Muscle of back (tissue), 13 donors: ENCODE measurements at places on chromosomes 4 and X.

- no peak for DNase-seq
These were observed 497.1 kb downstream of the FAT4 start for GRCh38 chr4:125811892-125812291.

DNA sequence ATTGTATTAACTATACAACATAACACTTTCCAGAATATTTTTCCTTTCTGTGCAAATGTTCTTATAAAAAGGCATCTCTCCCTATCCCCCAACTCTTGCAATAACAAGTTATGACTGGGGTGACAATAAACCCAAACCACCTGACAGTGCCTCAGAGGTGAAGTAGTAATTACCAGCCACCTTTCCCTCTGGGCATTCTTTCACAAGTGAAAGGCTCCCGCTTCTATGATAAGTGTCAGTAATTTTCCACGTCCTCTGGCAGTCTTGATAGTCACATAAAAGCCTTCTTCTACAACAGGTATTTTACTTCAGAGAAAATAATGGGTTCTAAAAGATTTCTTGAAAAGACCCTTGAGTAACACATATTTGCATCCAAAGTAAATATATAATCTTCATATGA, 82.7 kb downstream of the MANBA start:
- no peak for DNase-seq

GRCh38 chr4:79042079-79042674, 102.9 kb upstream of the PAQR3 start:
- no peak for DNase-seq

DNA sequence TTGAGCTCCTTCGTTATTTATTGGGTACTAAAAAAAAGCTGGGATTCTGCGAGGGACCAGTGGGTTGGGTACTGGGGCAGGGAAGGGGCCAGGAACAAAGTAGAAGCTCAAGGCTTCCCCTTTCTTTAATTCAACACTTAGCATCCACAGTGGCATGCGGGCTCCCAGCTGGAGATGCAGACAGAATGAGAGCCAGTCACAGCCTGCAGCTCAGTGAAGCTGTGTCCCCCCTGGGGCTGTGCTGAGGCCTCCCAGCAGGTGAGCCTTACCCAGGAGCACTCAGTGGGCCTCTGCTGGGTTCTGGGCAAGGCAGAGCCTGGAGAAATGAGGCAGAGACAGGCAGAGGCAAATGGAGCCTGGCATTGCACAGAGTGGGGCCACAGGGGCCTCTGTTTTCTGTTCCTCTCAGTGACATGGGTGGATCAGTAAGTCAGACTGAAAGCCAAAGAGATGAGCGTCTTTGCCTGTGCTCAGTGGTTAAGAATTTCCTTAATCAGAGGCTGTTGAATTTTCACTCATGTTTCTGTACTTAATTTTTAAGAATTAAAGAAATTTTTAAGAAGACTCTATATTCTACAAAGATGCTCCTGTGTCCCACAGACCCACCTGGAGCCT, 181.4 kb upstream of the RBPJ start:
- no peak for DNase-seq

DNA sequence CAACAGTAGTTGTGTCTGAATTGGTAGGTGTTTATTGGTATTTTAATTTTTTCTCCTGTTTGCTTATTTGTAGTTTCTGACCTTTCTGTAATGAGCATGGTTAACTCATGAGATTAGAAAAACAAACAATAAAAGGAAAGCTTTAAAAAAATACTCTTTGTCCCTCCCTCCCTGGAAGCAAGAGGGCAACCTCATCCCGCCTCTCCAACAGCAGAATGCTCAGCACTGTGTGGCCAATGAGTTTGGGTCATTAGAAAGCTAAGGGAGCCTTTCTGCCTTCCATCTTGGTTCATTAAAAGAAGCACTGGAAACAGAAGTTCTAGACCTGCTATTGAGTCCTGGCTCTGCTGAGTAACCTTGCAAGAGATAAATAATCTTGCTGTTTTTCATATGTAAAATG, 33.9 kb downstream of the TRPC5 start:
- no peak for DNase-seq

GRCh38 chr4:24781999-24782745, 13.2 kb upstream of the SOD3 start:
- DNase-seq = no peak

DNA sequence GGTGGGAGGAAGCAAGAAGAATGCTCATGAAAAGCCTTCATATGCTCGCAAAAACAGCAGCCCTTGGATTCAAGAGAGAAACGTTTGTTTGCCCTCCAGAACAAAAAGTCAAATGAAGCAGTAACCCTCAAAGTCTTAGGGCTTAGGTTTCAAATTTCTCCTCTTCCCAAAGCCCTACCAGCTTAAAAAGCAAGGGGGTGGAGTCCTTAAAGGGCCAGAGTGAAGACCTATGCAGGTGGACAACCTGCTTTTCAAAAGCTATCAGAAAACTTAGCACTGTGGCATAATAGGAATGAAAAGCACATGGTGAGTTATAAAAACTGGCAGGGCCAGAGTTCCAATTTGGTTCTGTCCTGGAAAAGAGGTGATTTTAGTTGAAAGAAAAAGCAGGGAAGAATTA, 253.3 kb downstream of the NAP1L3 start:
- no peak for DNase-seq

DNA sequence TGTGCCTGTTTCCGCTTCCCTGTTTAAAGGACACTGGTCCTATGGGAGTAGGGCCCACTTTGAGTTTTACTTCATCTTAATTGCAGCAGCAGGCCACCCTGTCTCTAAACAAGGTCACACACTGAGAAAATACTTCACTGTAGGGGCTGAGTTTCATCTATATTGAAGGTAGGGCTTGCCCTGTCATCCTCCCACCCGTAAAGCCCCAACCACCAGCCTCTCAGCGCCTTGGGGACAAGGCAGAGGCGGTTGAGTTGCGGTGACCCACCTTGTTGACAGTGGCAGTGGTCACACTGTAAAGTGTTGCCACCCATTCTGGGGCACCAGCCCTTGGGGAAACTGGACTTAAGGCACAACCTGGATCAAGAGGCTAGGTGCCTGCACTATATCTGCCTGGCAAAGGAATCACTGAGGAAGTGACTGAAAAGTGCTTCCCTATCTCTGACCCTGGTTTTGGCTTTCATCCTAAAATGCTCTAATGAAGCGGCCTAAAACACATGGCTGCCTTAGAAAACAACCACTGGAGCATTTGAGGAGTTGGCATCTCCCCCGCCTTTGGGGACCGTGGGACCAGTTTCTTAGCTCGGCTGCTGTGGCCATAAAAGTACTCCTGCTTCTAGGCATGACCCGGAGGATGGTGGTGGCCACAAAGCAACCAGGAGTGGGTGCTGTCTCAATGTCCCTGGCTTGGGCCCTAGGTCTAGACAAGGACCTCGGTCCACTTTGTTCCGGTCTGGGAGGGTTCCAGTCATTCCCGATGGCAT, 7.8 kb upstream of the WDR1 start:
- DNase-seq = no peak

- peak; percentile 11 for DNase-seq
These were observed 826.2 kb upstream of the TENM3 start for GRCh38 chr4:181416966-181417365.

DNA sequence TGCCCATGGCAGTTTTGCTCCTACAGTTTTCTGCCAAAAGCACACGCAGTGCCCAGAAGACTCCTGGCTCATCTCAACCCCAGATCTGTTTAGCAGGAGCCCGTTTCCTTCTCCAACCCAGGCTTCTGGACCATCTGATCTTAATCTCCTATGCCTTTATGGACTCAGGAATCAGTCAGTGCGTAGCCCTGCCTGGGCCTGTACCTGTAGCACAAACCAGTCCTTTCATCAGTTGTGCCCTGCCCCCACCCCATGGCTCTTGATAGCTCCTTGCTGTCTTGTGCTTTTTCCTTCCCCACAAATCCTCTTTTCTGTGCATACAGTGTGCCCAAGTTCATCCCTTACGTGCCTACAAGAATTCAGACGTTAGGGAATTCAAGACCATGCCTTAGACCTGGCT, 1.5 kb downstream of the ZNF718 start:
- DNase-seq = peak; percentile 2

DNA sequence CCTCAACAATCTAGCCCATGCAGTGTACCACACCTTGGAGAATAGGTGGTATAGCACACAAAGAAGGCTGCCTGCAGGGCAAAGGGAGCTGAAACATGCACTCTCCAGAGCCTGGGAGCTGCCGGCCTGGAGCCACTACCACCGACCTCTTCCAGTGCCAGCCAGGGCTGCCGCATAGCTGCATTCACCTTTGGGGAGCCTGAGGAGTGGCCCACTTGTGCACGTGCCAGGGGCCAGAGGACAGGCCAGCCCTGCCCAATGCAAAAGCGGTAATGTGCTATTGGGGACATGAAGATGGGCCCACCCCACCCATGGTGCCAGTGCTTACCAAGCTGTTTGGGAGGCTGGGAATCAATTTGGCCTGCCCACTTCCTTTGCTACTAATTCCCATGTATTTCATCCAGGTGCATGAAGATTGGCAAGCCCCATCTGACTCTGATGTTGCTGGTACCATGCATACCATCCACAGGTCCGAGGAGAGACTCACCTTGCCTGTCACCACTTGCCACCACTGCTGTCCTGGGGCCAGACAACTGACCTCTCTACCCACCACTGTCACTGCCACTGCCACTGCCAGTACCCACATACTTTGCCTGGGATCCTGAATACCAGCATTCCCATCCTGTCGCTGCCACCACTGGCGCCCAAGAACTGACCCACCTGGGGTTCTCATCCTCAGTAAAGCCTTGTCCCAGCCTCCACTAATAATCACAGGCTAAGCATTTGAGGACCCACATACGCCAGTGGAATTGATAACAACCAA, 506.9 kb downstream of the MAGEB5 start:
- DNase-seq = no peak

- no peak for DNase-seq
These were observed 73.3 kb downstream of the MTMR1 start for GRCh38 chrX:150766351-150767044.

DNA sequence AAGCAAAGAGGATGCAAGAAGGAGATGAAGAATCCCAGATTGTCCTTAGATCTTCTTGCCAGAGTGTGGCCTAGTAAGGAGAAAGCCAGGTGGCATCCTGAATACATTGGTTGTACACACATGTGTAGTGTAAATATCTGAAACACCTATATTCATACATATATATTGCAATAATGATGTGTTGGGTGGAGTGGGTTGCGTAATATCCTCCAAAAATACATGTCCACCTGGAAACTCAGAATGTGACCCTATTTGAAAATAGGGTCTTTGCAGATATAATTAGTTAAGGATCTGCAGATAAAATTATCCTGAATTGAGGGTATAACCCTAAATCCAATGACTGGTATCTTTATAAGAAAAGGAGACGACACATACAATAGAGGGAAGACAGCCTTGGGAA, 216.3 kb downstream of the NLGN4X start:
- no peak for DNase-seq

GRCh38 chr4:67141586-67141985, 403.7 kb downstream of the CENPC start:
- no peak for DNase-seq

GRCh38 chr4:57044996-57045395, 65.2 kb downstream of the IGFBP7 start:
- DNase-seq = no peak

DNA sequence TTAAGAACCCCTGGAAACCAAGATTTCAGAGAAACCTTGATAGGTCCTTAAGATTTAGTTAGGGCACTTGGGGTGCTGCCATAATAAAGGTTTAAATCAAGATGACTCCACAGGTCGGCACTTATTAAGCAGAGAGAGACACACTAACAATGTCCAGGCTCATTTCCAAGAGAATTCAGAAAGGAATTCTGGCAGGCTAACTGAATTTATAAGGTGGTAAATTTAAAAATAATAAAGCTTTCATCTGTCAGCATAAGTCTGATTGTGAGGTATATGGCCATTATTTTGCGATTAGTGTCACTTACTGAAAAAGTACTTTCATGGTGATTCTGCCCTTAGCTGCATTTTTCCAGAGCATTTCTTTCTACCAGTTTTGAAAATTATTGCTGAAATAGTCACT, 472.7 kb downstream of the ARAP2 start:
- DNase-seq = no peak

GRCh38 chr4:1470393-1470670, 64.1 kb upstream of the NKX1-1 start:
- no peak for DNase-seq

DNA sequence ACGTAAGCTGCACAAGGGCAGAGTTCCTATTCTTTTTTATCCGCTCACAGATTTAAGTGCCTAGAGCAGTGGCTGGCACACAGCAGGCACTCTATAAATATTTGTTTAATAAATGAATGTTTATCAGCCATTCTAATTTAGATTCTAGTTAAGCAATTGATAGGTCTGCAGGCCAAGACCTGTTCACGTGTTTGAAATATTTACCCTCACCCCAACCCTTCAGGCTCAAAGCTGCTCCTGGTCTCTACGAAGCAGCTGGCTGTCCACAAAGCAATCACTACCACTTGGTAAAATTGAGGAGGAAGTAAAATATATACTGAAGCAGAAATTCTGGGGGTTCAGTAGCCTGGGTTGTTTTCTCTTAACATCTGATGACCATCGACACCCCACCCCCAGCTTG, 158.1 kb downstream of the MGST2 start:
- DNase-seq = no peak

DNA sequence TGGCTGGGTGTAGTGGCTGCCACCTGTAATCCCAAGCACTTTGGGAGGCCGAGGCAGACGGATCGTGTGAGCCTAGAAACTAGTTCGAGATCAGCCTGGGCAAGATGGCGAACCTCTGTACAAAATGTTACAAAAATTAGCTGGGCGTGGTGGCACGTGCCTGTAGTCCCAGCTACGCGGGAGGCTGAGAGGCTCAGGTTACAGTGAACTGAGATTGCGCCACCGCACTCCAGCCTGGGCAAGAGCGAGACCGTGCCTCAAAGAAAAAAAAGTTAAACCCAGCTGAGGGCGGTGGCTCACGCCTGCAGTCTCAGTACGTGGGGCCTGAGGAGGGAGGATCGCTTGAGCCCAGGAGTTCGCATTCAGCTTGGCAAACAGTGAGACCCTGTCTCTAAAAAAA, 1.1 kb downstream of the TKTL1 start:
- DNase-seq = no peak

DNA sequence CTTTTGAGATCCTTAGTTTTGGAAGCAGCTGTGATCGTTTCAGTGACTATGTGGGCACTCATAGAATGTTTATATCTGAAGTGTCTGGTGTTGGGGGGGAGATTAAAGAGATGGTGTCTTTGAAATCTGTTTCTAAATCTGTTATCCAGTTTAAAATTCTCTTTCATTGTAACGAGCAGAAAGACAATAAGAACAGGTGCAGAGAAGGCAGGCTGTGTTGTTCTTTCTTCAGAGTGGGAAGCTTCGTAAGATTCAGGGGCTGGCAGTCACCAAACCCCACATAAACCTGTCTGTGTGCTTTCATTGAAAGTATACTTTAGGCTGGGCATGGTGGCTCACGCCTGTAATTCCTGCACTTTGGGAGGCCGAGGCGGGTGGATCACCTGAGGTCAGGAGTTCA, 16.3 kb upstream of the DHRSX start:
- DNase-seq = no peak

- DNase-seq = no peak
These were observed 23.2 kb upstream of the ANOS1 start for GRCh38 chrX:8755116-8755515.

GRCh38 chr4:109588176-109588575, 28.1 kb downstream of the MCUB start:
- no peak for DNase-seq
